ACHN (cell line): ENCODE measurements at places on chromosomes 6 and 20.

DNA sequence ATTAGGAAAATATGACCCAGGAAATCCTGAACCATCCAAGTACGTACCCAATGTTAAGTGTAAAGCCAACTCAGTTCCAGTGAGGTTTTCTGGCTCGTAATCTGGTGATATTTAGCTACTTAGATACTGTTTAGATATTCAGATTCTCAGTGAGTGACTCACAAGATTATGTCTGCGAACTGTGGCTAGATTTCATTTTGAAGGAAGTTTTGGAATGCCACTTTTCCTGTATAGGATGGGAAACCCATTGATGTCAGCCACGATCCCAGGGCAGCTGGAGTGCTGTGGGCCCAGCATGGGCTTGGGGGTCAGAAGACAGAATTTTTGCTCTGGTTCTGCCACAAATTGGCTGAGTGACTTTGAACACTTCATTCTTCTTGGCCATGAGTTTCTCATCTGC is 76.3 kb downstream of the TMEM170B start:
- DNase-seq, result peak; percentile 79

- no peak for DNase-seq
Measured at GRCh38 chr6:29567541-29567940, 8.0 kb upstream of the UBD start.

GRCh38 chr6:15874821-15875220 is 212.0 kb upstream of the DTNBP1 start:
- DNase-seq, result no peak

DNA sequence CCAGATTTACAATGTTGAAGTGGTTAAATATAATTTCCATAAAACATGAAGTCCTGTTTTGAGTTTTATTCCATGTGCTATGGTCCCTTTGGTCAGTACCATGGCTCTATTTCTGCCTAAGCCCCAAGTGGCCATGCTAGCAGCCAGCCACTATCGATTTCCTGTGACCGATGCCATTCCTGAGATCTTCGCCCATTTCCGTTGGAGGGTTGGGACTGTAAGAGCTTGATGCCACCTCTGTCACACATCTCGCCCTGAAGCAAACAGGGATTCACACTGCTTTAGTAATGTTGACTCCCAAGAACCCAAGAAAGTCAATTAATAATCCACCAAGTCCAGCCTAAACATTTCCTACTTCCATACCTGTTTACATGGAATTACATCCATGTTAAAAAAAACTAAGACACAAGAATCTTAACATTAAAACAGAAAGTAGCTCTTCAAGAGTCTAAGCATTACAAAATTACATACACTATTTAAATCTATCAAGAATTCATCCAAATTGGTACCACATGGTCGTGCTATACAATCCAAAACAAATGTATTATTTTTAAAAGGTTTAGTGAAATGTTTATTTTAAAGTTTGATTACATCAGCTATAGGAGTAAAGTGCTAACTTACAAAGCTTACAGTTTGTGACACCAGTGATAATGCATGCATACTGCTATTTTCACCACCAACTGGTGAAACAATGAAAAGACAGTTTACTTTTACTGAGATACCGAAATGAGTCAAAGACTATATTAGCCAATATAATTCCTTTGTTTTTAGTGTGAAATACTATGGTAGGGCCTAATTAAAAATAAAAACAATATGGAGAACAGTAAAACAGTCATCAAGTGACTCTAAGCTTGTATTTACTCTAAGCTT is 2.5 kb downstream of the RBM39 start:
- DNase-seq, result peak; percentile 43

- DNase-seq, result no peak
Measured at GRCh38 chr6:6328451-6328850, 8.0 kb upstream of the F13A1 start.

DNA sequence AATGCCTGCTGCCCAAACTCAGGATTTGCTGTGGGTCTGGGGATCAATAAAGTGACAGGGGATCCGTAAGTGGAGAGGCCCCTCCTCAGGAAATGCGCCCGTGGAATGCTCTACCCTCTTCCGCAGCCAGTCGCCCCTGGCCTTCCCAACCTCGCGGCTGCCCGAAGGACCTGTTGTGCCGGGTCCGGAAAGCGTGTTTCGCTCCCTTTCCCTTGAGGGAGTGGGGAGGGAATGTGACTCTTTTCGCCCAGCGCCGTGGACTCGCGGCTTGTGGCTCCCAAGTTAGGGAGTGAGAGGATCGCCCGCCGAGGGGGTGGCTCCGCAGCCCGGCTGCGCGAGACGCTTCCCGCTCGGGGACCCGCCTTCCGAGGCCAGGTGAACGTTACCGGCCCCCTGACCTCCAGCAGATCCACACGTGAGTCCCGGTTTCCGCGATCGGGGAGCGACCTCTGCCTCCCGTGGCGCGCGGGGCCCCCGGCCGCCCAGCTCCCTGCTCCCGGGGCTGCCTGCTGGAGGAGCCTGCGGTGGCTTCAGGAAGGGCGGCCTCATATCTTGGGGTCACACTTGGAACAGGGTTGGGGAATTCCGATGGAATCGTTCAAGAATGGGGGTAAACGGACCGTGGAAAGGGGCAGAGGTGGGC is 666 bp downstream of the TPD52L1 start:
- peak; percentile 32 for DNase-seq

DNA sequence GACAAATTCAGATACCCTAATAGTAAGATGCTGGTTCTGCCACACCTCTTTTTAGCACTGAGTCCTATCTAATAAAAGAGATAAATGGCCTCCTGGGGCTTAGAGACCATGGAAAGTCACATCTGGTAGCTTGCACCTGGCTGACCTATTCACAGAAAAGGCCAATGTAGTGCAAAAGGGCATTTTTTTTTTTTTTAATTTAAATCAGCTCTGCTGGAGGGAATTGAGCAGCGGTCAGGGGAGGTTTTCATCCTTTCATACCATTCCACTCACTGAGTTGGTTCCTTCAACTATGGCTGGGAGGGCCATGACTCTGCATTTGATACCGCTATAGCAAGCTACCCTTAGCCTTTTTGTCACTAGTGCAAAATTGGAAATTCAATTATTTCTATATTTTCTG is 20.1 kb upstream of the HS3ST5 start:
- no peak for DNase-seq

- DNase-seq, result no peak
Measured at GRCh38 chr6:168101590-168102314, 22.7 kb upstream of the FRMD1 start.

DNA sequence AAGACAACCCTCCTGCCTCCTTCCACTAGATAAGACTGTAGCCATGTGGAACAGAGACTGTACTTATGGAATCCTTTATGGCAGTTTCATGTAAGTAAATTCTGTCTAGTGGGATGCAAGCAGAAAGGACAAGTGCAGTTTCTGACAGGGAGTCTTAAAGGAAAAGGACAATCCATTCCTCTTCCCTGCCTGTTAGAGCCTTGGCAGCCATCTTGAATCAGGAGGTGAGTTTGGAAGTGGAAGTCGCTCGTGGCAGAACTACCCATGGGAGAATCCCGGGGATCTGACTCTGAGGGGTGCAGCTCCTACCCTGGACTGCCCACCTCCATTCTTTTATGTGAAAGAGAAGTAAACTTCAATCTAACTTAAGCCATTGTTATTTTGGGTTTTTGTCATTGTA is 61.4 kb upstream of the AKAP12 start:
- no peak for DNase-seq

GRCh38 chr20:41213150-41213820 is 75.9 kb downstream of the PLCG1 start:
- peak; percentile 6 for DNase-seq

- DNase-seq, result no peak
Measured at GRCh38 chr6:160837146-160837545, 135.1 kb downstream of the PLG start.

DNA sequence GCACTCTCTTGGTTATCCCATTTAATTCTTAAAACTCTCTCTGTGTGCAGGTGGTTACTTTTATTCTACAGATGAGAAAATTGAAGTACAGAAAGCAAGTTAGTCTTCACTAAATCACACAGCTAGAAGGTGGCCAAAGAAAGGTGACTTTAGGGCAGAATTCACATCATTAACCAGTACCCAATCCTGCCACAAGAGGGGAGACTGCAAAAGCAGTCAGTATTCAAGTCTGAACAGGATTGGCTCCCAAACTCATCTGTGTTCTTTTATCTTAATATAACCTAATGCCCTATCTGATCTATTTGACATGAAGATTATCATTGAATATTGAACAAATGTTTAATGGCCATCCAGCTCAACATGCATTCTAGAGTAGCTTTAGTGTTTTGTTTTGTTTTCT is 225.3 kb upstream of the FAM83B start:
- DNase-seq, result peak; percentile 40
